CD4-positive, alpha-beta T cell treated with Interleukin-15 for 1 hour (primary cell): ENCODE measurements at places on chromosomes 6 and 20.

DNA sequence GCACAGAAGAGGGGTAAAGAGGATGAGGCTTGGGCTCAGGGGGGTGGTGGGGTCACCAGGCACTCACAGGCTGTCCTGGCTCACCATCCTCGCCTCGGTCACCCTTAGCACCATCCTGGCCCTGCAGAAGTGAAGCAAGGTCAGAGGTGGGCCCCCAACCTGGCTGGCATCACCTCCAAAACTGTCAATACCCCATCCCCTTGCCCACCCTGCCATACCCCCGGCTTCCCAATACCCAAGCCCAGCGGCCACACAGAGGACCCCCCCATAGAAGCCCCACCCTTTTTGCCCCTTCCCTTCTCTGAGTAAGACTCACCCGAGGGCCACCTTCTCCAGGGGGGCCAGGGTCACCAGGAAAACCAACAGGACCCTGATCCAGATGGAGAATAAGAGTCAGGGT, 23.6 kb downstream of the COL11A2 start:
- DNase-seq = no peak

GRCh38 chr6:50840112-50840810, 21.6 kb downstream of the TFAP2B start:
- no peak for DNase-seq

DNA sequence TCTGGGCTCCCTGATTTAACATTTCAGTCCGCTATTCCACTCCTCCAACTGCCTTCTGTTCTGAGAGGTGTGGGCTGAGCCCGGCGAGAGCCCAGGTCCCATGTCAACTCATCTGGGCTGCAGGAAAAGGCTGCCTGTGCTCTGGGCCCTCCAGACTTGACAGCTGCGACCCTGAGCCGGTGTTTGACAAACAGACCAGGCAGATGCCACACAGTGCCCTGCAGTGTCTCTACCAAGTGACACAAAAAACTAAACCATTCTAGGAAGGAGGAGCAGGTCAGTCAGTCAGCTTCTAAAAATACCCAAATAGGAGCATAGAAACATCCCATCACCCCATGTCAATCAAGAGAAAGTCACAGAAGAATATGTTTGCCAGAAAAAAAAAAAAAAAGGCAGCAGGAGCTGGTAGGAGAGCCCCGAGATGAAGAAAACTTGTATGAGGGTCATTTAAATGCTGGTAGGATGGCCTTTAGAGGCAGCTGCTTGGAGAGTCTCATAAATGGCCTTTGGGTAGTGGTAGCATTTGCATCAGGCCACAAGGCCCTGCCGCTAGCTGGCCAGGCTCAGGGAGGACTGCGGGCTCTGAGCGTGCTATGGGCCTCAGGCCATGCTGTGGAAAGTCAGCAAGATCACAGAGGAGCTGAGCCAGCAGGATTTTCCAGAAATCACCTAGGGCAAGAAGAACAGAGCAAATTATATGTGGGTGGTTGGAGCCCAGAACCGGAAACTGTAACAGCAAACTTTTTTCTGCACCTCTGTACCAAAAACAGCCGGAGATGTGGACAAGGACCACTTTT, 36.6 kb upstream of the GFOD1 start:
- no peak for DNase-seq

DNA sequence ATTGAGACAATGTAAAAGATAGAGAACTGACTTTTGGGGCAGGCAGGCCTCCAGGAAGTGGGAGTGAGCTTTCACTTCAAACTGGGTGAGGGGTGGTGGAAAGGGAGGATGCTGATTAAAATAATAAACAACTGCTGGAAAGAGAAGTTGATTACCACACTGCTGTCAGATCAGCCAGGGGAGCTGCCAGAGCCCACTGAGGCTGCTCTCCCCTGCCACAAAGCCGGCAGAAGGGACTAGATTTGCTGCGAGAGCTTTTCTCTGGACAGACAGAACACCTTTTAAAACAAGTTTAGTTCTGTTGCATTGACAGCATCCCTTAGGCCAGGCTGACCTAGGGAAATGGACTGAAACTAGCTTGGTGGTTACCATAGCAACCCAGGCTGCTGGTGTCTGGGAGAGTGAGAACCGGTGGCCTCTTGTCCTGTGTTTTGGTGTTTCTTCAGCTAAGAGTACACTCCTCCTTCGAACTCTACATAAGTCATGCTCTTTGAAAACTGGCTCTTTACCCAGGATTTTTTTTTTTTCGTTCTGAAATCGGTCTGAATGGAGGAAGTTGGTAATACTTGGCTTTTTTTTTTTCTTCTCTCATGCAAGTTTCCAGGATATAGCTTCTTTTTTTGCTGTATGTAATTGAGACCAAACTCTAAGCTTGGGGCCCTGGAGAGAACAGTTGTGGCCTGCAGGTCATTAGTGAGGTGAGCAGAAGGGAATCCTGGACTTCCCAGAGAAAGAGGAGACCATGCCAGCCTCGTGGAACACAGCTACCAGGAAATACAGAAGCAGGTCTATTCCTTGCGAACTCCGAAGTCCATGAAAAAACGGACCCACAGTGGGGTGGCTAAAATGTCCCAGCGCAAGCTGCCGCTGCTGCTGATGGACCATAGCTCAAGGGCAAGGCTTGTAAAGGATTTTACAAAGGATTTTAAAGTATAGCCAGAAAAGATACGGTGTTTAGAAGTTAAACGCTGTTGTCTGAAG, 374.4 kb downstream of the UTRN start:
- DNase-seq = no peak

GRCh38 chr6:48036316-48036715, 74.7 kb downstream of the PTCHD4 start:
- no peak for DNase-seq

DNA sequence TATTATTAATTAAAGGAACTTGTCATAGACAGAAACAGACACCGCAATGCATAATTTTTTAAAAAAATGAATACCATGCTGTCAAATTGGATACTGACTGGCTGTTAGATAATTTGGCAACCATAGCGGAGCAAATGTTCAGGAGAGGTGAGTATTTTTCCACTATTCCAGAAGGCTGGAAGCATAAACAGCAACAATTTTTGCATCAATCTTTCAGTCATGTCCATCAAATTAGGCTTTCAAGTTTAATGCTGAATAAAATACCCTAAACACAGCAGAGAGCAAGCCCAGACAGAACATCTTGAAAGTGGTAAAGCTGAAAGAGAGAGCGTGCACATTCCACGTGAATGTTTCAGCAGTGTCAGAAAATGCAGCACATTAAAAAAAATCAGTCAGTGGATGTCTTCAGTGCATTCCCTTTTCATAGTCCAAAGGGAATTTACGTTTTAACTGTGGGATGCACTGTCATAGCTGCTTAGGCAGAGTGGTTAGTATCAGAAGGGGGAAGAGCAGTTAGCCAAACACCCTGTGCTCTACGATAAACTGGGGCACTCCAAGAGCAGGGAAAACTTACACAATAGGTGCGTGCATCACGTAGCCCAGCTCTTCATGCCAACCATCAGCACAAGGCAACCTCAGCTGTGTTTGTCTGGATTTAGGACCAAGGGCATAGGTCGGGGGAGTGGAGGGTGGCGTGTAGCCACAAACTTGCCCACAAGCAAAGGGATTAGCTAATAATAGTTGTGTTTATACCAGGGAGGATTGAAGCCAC, 116.2 kb upstream of the STMND1 start:
- no peak for DNase-seq

- no peak for DNase-seq
Measured at GRCh38 chr20:62246872-62247652, 8.7 kb downstream of the OSBPL2 start.

GRCh38 chr6:32809171-32809570, 7.6 kb downstream of the HLA-DOB start:
- DNase-seq = no peak

- no peak for DNase-seq
Measured at GRCh38 chr6:33036535-33036934, 27.1 kb upstream of the HLA-DOA start.

GRCh38 chr6:33886673-33887144, 82.9 kb upstream of the MLN start:
- no peak for DNase-seq

- no peak for DNase-seq
Measured at GRCh38 chr6:168145747-168146596, 67.0 kb upstream of the FRMD1 start.

GRCh38 chr6:122609881-122610689, at the start of gene PKIB:
Gene PKIB (plus strand): TSS chr6:122610405. CDS start chr6:122717795, 107,390 bp downstream.
- DNase-seq = peak; percentile 32

DNA sequence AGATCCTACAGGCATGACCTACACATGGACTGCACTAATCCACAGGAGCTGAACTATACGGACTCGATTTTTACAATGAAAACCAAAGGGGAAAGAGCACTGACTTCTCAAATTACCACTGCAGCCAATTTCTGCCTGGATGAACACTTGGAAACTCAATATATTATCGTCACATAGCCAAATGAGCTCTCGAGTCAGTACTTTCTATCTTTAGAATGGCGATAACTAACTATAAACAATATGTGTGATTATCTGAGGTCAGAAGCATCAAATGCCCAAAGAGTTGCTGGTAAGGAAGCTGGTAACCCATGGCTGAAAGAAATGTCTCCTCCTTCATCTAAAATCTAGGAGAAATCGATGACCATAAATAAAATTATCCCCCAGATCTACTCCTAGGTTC, 86.7 kb downstream of the KIF16B start:
- DNase-seq = no peak

- DNase-seq = no peak
Measured at GRCh38 chr20:23268792-23269354, 81.7 kb upstream of the NXT1 start.

GRCh38 chr6:143882401-143882930, 18.2 kb downstream of the ZC2HC1B start:
- DNase-seq = no peak

GRCh38 chr6:19395316-19395715, 441.9 kb upstream of the ID4 start:
- DNase-seq = no peak

DNA sequence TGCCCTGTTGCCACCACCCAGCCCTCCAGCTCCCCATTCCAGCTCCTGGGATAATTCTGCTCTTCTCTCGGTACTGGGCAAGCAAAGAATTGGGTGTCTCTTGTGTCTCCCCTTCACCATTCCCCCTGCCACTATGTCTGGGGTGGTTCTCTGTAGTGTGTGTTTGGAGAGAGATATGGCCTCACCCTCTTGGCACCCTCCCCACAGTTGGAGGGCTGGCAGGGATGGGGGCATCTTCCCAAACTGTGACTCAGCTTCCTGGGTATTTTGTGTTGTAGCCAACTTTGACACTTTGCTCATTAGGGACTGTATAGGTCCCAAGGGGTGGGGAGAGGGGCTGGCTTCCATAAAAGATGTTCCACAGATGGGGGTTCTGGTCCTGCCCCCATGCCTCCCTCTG, 1.7 kb downstream of the TNXB start:
- DNase-seq = no peak

DNA sequence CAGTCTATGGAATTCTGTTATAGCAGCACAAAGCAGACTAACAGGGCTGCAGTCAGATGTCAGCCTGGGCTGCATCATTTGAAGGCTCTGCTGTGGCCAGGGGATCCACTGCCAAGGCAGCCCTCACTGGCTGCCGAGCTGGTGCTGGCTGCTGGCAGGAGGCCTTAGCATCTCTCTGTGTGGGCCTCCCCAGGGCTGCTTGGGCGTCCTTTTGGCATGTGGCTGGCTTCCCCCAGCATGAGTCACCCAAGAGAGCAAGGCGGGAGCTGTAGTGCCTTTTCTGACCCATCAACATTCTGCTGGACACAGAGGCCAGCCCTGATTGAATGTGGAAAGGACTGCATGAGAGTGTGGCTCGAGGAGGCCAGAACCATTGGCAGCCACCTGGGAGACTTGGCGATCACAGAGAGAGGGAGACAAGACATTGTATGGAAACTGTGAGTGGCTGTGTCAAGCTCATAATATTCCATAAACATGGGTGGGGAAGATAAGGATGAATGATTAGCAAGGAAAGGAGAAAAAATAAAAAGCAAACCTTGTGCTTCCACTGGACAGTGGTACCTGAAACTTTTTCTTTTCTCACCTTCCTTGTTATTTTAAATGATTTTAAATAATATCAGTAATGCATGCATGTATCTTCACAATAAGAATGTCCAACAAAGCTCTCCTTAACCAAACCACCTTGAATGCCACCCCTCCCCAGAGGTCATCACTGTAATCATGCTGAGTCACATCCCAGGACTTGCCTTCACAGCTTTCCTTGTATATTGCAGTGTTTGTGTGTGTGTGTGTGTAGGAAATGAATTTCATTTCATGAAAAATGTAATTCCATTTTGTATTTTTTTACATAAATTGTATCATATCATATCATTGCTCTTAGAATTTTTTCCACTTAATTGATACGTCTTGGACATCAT, 55.0 kb upstream of the VSX1 start:
- no peak for DNase-seq

GRCh38 chr20:36540551-36541211, 638 bp upstream of the MYL9 start:
- DNase-seq = no peak

- no peak for DNase-seq
Measured at GRCh38 chr20:4068708-4069107, 53.4 kb upstream of the RNF24 start.

DNA sequence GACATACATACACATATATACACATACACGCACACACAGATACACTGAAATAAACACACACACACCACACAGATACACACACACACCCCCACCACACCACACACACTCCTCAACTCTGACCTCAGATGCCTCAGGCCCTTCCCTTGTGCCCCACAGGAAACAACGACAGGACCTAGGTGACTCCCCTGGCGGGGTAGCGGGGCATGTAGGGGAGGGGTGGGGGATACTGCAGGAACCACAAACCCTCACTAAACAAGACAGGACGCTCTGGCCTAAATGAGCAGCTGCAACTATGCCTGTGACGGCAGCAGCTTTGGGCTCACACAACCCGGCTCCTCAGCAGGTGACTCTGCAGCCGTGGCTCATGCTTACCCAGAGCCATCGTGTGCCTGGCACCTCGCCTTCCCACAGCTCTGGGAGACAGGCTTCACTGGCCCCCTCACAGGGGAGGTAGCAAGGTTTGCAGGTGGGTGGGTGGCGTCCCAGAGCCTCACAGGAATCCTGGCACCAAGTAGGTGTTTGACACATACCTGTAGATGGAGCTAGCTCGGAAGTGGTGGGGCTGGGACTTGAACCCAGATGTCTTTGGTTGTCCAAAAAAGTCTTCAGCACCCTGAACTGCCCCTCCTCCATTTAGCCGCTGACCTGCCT, 100.8 kb downstream of the GRM4 start:
- DNase-seq = no peak

GRCh38 chr6:90216072-90216977, 80.3 kb downstream of the BACH2 start:
- DNase-seq = peak; percentile 74

- DNase-seq = no peak
Measured at GRCh38 chr6:105364243-105364642, 38.6 kb downstream of the PREP start.

GRCh38 chr6:111114087-111114443, 26.8 kb downstream of the SLC16A10 start:
- DNase-seq = no peak

- DNase-seq = no peak
Measured at GRCh38 chr6:160030103-160030502, 61.2 kb downstream of the IGF2R start.
